ENCODE measurements at places on chromosomes 2 and 18.

DNA sequence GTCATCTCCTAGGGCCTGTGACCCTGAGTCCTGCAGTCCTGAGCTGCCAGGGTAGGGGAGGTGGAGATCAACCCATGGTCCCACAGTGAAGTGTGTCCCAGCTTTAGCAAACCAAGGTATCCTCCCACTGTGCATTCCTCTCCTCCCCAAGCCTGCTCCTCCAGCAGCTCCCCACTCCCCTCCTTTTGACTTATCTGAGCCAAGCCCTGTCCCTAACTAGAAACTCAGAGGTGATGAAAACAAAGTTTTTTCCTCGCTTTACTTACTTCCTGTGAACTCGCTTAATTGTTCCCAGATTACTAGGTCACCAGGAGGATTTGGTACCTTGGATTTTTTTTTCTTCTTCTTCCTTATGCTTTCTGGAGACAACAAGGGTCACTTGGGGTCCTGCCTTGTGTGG, 80.8 kb downstream of the EHD3 start:
- DNase-seq = no peak

DNA sequence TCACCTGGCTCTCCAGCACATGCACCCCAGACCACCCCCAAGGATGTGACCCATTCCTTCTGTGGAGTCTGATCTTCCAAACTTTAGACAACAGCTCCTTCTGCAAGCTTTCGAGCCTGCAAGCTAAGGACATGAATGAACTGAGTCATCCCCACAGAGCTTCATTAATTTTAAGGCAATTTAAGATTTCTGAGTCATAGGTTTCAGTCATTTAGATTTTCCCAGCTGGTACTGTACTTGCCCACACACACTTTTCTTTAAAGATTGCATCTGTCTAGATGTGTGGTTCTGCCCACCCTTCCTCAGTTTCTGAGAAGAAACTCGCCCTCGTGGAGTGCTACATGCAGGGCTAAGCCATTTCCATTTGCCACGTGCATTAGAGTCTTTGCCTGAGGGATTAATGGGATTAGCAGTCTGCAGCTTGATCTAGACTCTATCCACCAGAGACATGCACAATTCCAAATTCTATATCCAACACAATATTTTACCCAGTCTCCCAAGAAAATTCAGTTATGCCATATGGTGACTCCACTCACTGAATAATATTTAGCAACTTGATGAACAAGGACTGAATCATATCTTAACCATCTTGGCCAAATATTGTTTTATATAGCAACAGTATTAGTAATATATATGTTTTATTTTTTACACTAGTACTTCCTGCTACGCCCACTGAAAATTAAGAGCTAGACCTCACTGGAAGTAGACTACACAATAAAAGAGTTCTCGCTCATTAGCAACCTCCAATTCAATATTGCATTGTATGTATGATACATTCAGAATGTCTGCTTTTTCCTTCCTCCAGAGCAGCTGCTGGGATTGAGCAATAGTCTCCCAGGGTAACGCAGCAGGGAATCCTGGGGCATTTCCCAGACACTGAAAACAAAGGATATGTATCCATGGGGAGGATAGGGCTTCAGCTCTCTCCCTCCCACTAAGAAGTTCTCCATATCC, 14.3 kb upstream of the TRIB2 start:
- no peak for DNase-seq

DNA sequence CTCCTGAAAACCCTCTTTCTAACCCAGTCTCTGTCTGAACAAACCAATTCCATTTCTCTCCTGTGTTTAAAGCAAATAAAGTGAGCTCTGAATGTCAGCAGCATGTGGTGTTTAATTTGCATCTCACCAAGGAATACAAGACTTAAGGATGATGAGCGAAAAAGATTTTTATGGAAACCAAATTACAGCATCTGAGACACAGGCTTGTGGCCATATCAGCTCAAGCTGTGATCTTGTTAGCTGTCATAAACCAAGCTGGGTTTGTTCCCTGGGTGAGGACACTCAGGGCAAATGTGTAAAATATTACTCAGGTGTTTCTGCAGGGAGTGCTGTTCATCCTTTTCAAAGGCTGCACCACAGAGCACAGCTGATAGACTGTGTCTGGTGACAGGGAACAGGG, 129.3 kb upstream of the REV1 start:
- no peak for DNase-seq

GRCh38 chr2:237437566-237437965, 23.6 kb upstream of the COL6A3 start:
- no peak for DNase-seq

GRCh38 chr18:3541549-3542386, 91.8 kb downstream of the TGIF1 start:
- no peak for DNase-seq

DNA sequence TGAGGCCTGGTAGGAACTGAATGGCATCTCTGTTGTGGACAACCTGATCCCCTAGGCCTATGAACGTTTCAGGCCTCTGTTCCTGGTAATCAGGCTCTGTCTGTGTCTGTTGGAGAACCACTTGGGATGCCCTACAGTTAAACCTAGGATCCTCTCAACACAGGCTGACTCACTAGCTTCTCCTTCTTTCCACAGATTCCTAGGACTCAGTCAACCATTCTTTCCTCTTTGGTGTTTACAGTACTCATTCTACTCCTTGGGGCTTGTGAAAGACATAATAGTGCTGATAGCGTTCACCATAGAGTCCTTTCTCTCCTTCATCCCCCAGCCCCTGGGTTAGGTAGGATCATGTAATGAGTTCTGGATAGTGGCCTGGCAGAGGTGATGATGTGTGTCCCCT, 544.3 kb downstream of the METTL4 start:
- DNase-seq = no peak

- DNase-seq = no peak
Measured at GRCh38 chr2:98849113-98849512, 86.9 kb downstream of the CRACDL start.

- no peak for DNase-seq
Measured at GRCh38 chr2:227097495-227098161, 66.4 kb downstream of the COL4A4 start.

GRCh38 chr2:70124983-70125480, 37.8 kb downstream of the PCBP1 start:
- peak; percentile 88 for DNase-seq

GRCh38 chr18:1003499-1003898, 98.8 kb downstream of the ADCYAP1 start:
- DNase-seq = no peak

DNA sequence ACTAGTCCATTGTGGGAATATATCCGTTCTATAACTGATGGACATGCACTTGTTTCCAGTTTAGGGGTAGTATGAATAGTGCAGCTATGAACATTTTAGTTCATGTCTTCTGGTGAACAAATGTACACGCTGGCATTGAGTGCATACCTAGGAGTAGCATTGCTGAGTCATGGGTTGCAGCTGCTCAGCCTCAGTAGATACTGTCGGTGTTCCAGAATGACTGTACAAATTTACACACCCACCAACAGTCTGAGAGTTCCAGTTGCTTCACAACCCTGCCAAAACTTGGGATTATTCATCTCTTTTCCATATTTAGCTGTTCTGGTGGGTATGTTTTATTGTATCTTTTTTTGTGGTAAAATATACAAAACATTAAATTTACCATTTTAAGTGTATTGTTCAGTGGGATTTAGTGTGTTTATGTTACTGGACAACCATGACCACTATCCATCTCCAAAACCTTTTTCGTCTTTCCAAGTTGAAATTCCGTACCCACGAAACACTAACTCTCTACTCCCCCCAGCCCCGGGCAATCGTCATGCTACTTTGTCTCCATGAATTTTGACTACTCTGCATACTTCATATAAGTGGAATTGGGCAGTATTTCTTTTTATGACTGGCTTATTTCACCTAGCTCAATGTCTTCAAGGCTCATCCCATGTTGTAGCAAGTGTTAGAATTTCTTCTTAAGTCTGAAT, 281.0 kb downstream of the PRKCE start:
- DNase-seq = no peak

DNA sequence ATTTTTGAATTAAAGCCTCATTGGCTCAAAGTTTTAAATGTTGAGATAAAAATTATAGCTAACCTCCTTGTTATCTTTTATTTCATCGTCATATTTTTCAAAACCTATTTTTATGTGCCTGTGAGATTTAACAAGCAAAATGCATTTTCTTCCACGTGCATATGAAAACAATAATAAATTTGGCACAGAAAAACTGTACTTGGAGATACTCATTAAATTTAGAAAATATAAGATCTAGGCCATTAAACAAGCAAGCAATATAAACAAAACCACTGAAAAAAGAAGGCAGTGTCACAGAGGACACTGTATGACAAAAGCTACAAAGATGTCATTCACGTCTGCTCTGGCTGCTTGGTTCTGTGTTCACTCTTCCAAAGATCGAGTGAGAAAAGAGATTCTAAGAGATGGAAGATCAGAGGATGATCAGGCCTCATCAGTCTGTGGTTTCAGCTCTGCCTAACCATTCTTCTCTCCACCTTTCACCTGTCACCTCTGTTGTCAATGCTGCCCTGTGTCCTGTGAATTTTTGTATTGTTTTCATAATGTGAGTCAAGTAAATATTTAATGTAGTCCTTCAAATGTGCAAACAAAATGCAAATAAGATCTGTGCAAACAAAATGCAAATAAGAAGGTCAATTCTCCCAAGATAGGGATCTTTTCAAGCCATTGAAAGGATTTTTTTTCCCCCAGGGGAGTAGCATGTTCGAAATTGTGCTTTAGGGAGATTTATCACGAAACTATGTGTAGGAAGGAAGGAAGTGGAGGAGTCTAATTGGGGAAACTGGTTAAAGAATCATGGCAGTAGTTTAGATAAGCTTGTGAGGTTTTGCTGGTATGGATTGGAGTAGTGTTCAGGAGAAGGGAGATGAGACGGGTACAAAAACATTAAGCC, 138.7 kb upstream of the RBMS1 start:
- no peak for DNase-seq

DNA sequence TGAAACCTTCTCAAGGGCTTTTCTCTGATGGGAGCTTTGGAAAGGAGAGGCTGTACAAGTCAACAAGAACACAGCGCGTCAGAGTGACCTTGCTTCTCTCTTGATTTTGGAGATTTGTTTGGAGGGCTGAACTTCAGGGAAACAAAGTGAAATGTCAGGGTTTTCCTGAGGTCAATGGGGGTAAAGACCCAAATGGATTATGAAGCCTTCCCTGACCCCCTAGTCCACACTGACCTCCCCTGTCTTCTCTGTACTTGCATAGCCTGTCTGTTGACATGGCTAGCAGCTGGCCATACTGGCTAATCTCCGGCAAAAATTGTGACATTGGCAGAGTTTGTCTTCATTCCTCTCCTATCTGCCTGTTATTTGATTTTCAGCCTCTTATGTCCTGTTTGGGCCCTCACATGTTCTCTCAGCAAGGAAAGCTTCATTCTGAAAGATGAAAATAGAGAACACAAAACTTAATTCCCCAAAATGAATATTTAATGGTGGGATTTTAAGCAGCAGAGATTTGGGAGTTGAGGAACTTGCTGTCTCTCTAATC, 149.3 kb upstream of the HAAO start:
- no peak for DNase-seq

DNA sequence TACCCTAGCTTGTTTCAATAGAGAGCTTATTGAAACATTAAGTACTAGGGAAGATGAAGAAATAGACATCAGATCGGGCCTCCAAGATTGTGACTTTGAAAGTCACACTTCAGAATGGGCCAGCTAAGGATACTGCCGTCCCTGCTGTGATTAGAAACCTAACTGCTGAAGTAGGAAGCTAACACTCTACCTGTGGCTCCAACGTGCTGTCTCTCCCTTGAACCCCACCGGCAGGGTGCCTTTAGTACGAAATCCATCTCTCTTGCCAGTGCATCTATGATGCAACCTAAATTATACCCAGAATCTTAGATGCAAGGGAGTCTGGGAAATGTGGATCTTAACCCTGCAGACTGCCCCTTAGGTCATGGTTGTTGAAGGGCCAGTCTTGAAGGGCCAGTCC, 78.6 kb downstream of the OXER1 start:
- no peak for DNase-seq

Measured in cardiac septum (tissue), 1 donor.